Suprapubic skin (tissue), 4 donors: ENCODE measurements at places on chromosomes 12 and 14.

DNA sequence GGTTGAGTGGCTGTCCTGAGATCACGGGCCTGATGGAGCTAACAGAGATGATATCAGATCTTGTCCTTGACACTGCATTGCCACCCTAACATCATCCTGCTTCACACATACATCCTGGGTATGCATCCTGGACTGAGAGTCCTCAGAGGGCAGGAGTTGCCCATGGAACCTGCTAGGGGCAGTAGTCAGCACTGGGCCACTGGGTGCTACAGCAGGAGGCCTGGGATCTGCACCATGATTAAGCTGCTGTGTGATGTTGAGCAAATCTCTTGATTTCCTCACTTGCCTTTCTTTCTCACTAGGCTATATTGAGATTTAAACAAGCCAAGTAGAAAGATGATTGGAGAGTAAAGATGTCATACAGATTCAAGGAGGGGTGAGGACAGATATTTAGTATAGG lies 22.1 kb upstream of the EIF4B start:
- no peak for DNase-seq

DNA sequence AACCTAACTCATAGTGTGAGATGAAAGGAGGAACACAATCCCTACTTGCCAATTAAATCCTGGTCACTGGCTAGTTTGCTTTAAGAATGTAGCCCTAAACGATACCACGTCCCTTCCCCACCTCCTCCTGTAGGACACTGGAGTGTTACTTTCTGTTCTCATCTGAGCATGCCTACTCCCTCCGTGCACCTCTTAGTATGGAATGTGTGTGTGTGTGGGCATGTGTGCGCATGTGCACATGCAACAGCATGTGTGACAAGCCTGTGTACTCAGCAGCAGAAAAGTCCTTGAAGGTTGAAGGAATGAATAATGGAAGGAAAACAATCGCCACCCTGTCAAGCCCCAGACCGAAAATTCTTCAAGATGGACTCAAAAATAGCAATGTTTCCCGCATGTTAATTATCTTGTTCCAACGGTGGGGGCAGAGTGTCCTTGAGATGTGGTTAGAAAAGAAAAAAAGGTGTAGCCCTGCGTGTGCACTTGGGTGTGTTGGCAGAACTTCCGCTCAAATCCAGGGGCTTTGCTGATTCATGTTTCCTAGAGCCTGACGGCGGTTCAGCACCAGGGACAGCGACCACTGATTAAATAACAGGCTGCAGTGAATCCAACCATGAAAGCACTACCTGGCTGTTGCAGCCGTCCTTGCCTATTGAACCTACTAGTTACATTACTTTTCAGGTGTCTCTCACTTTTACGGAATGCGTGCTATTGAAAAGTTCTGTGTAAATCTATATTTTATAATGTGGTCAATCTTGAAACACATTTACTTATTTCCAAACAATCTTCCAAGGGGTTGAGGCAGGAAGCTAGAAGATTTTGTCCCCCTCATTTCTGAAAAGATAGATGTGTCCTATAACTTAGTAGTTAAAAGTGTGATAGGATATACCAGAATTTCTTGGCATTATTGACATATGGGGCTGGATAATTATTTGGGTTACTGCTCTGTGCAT lies 79.8 kb downstream of the SRRM4 start:
- DNase-seq = no peak

- no peak for DNase-seq
Observed at GRCh38 chr12:10634427-10634826, 21.0 kb upstream of the MAGOHB start.

GRCh38 chr14:21241218-21241819 lies 27.9 kb downstream of the HNRNPC start:
- no peak for DNase-seq

DNA sequence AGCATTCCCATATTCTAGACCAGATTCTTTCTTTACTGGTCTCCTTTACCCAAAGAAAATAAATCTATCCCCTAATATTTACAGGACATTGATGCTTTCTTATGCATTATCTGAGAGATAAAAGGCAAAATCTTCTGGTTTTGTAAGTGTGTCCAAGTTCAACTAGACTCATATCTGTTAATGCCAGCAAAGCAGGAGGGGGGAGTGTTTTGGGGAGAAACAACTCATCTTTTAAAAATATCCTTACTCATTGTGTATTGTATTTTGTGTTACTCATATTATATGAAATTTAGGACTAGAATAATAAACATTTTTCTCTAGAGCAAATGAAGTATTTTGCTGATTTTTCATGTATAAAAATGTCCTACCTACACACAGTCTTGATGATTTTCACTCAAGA lies 54.8 kb downstream of the SAMD4A start:
- no peak for DNase-seq

- no peak for DNase-seq
Observed at GRCh38 chr12:1798641-1799020, 21.7 kb upstream of the LRTM2 start.

DNA sequence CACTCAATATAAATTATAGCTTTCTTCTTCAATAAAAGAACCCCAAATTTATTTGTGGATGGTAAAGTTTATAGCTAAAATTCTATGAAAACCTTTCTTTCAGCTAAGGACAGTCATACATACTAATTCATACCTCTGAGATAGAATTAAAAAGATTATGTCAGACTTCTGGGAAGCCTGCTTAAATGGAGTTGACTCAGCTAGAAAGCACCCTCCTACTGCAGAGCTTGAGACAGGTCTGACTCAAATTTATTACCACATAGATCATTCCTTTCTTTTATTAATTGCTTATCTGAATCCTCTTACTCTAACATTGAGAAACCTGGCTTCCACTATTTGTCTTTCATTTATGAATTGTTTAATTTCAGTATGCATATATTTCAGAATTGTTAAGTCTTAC lies 1007.0 kb upstream of the LRFN5 start:
- DNase-seq = no peak

DNA sequence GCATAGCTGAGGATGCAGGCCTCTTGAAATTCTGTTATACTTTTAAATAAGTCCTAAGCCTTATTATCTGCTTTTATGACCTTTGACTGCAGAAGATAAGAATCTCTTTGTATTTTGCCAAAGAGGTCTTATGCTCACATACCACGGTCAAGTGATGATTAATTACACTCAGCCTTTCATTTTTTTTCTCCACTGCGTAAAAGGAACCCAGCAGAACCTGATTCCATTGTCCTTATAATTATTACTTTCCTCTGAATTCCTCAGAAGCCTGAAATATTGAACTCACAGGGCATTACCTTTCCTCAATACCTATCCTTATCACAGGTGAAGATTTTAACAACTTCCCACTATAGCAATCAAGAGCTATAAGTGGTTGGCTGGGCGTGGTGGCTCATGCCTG lies 498.7 kb upstream of the RPL10L start:
- DNase-seq = no peak

DNA sequence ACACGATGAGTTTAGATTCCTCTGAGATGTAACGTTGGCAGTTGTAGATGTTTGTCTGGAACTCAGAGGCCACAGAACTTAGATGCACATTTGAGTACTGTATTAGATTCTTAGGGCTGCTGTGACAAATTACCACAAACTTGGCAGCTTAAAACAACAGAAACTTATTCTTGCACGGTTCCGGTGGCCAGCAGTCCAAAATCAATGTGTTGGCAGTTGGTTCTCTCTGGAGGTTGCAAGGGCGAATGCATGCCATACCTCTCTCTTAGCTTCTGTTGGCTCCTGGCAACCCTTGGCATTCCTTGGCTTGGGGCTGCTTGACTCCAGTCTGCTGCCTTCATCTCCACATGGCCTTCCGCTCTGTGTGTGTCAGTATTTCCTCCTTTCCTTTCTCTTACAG lies 118.9 kb downstream of the C12orf75 start:
- DNase-seq = no peak

DNA sequence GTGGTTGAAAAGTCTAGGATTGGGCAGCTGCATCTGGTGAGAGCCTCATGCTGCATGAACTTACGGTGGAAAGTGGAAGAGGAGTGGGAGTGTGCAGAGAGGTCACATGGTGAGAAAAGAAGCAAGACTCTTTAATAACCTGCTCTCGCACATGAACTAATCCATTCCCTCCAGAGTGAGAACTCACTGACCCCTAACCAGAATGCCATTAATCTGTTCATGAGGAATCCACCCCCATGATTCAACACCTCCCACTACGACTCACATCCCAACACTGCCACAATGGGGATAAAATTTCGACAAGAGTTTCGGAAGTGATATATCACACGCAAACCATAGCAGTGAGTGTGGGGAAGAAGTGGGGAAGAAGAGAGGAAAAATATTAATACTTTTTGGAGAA lies 377.4 kb downstream of the NAV3 start:
- DNase-seq = no peak

GRCh38 chr12:129138776-129139175 lies 285.5 kb downstream of the GLT1D1 start:
- no peak for DNase-seq

DNA sequence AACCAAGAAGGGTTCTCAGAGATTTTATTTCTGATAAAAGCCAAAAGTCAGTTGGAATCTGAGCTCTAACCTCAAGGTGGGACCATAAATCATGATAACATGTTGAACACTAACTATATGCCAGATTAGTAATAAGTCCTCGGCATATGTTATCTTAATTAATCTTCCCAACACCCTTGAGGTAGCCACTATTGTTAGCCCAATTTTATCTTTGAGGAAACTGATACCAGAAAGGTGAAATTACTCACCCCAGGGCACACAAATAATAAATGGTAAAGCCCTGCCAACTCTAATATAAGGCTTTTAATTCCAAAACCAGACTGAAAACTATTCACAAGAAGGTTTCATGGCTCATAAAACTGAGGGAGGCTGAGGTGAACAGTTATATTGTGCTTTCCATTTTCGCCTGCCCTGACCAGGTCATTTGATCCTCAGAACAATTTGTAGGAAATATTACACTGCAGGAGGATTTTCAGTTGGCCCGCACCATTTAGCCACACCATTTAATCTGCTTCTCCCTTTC lies 16.1 kb upstream of the NUAK1 start:
- no peak for DNase-seq

DNA sequence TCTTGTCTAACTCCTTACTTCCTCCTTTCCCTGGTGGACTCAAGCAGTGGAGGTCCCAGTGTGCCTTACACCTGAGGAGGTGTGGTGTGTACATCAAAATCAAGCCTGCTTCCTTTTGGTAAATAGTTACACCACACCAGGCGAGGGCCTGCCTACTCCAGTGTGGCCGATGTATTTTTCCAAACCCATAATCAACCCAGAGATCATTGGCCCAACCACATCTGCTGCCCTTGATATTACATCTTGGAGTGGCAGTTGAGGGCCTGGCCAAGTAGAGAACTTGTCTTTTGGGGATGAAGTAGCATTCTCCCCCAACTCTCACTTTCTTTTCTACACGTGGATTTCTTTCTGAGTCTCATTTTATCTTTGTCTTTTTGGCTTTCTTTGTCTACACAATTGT lies 187.4 kb downstream of the EFCAB11 start:
- DNase-seq = no peak

DNA sequence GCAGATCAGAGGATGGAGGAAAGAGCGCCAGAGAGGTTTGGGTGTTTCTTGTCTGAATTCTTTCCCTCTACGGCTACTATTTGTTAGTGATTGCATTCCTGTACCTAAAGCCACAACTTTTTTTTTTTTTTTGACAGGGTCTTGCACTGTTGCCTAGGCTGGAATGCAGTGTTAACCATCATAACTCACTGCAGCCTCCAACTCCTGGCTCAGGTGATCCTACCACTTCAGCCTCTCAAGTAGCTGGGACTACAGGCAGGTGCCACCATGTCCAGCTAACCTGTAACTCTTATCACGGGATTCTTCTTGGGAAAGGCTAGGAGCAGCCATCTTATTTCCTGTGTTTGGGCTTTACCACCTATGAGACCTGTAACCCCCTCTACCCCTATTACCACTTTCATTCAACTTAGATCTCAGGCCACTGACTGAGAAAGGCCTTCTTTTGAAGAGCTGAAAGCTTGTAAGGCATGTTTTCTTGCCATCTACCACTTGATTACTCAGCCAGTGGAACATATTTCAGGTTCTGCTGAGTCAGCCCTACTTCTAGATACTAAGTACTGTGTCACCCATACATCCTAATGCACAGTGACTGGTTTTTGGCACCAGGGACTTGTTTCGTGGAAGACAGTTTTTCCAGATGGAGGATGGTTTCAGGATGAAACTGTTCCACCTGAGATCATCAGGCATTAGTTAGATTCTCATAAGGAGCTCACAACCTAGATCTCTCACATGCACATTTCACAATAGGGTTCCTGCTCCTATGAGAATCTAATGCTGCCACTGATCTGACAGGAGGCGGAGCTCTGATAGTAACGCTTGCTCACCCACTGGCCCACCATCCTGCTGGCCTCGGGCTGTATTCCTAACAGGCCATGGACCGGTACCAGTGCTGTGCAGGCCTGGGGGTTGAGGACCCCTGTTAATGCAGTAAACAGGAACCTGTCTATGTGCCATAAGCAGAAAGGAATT lies 6.9 kb downstream of the VEZT start:
- DNase-seq = no peak

DNA sequence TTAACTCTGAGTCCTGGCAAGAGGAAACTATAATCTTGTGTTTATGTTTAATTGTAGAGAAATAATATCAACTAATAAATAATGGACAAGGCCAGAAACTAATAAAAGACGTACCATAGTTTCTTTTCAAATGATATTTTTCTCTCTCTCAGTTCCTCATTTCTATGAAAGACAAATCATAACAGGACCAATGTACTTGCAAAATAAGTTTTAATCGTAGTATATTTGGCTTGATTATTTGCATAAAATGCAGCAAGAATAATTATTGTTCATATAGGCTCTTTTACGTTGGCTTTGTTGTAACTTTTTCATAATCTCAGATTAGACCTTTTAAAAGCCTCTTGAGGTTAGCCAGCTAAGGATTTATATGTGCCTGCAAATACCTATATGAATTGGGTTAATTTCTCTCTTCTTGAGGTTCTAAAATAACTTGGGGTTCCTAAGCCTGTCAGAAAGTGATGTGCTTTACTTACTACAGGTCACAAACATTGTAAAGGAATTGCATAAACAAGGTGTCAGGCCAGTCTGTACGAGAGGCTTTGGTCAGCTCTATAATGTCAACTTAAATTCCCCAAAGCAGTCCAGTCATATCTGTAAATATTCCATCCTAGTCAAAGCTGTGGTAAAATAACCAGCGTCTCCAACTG lies 152.8 kb upstream of the PTPRQ start:
- no peak for DNase-seq

DNA sequence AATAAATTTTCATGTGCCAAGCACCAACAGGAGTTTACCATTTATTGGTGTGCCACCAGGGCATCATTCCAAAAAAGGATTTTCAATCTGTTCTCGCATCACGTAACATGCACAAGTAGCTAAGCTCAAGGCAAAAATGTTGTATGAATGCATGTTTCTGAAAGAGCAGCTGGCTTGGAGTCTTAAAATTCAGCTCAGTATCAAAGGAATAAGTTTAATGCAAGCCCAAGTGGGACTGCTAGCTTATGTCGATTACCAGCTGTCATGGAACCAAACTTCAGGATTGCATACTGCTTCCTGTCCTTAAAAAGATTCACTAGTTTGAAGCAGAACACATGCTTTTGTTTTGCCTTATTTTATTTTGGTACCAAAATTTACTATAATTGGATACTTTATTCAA lies 437.0 kb downstream of the FSCB start:
- no peak for DNase-seq
